ENCODE measurements at places on chromosomes 5 and 9. TPM values are rescaled to one million over a fixed set of nuclear protein-coding genes. Genes with fewer than 3 reads are reported as not detected.

Gene MYMK
- total RNA-seq, result not detected

Gene GPX3
- total RNA-seq, result 47.7 TPM

Gene KCNN2
- total RNA-seq, result not detected

DNA sequence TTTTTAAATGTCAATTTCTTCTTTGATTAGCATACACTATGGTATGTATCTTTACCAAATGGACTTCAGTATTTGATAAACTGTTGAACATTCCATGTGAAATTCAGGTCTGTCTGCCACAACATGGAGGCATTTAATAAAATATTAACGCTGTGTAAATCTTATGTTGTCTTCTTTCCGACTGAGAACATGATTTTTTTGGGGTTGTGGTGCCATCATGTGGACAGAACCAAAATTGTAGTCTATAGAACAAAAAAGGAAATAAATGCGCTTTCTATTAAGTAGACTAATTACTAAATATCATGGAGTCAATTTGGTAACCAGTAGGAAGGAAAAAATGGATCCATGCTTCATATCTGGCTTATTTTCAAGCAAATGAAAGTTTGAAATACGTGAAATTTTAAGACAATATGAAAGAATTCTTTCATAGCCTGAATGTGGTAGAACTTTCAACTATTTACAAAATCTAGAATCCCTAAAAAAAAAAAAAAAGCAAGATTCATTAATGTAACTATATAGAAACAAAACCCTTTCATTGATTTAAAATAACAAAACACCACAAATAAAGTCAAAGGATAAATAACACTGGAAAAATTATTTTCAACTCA, 2.8 kb upstream of the PLK2 start:
- peak; percentile 68 for DNase-seq

DNA sequence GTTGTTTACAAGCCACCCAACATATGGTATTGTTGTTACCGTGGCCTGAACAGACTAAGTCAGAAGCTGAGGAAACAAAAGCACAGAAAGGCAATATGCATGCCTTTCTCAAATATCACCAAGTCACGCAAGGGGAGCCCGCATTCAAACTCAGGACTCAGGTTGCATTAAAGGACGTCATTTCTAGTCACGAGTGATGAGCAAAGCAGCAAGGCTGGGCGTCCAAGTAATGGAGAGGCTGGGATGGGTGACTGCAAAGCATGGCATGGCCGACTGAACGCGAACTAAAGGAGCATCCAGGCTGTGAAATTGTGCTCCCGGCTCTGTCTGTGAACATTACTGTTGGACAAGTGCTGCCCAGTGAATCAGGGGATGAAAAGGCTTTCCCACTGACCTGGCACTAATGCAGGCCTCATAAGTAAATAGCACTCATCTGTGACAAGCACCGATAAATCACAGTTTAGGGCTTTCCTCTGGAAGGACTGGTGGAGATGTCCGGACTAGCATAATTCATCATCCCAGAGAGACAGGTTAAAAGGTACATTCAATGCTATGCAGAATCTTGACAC, 202.8 kb downstream of the SPOCK1 start:
- DNase-seq, result no peak

DNA sequence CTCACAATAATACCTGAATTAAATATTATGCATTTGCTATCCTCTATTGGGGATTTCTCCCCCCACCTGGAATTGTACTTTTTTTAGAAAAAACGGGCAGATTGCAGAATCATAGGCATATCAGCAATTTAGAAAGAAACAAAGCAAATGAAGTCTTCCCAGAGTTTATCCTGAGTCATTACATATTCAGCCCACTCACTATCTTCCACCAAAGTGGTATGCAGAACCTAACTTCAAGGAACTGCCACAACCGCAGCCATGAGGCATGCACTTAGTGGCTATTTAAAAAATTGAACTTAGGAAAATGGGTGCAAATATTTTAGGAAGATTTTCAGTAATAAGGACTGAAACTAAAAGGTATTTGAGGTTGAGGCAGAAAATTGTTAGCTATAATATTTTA, 48.6 kb downstream of the UBAP1 start:
- no peak for DNase-seq

- DNase-seq, result no peak
Measured at GRCh38 chr5:156595132-156595787, 254.8 kb upstream of the PPP1R2B start.
